Natural killer cell treated with Interleukin-12 subunit alpha and Interleukin-12 subunit beta and Interleukin-15 and Interleukin-18, amount 100 ng/mL, for 72 hours (primary cell): ENCODE measurements at places on chromosomes 11 and 22. TPM values are rescaled to one million over a fixed set of nuclear protein-coding genes. Genes with fewer than 3 reads are reported as not detected.

ZPR1 gene
- 89.7 TPM for total RNA-seq

C1QTNF5 gene
- not detected for total RNA-seq

SOX10 gene
- not detected for total RNA-seq

TEAD1 gene
- not detected for total RNA-seq

BDNF gene
- not detected for total RNA-seq

GRCh38 chr11:95503047-95503446 lies 272.0 kb upstream of the SESN3 start:
- H3K4me1 ChIP-seq = no peaks in the 10 kb centered on the region
- no peak overlapping the region for H3K4me3 ChIP-seq
- H3K36me3 ChIP-seq = no peaks in the 10 kb centered on the region
- no peak overlapping the region for H3K27ac ChIP-seq
- H3K27me3 ChIP-seq = peaks cover 24% of the 10 kb centered on the region

- peak overlapping the region; percentile 84 for H3K4me3 ChIP-seq
- peaks cover 15% of the 10 kb centered on the region for H3K4me1 ChIP-seq
- peak overlapping the region; percentile 18 for H3K27ac ChIP-seq
- DNase-seq = no peak
Observed at GRCh38 chr22:45612451-45612901, 59.2 kb upstream of the ATXN10 start.

DNA sequence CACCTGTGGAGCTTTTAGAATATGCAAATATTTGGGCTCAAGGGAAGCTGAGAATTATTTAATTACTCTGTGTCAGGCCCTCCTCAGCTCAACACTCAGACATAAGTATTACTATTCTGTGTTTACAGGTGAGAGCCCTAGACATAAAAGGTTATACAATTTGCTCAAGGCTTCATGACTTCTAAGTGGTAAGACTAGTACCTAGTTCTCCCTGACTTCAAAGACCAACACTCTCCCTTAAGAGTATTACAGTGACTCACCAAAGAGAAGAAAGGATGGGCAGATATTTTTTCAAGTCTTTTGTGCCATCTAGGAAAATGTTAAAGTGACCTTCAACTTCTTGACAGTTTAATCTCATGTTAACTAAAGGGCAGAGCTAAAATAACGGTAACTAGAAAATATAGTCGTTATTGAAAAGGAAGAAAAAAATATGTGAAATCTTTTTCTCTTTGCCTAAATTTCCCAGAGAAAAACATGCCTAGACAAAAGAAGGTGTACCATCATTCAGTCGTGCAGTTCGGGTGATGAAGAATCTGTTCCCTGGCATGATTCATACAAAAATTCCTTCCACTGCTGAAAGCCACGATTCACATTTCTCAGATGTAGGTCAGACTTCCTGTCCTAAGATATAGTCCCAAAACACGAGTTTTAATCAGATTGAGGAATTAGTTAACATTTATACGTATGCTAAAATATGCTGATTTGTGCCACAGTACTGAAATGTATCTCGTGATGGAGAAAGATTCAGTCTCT lies 849.1 kb upstream of the API5 start:
- no peak overlapping the region for H3K4me3 ChIP-seq
- no peaks in the 10 kb centered on the region for H3K4me1 ChIP-seq
- H3K27me3 ChIP-seq = no peaks in the 10 kb centered on the region
- H3K27ac ChIP-seq = no peak overlapping the region

GRCh38 chr11:34890812-34891211 lies 25.4 kb downstream of the APIP start:
- no peak overlapping the region for H3K4me3 ChIP-seq
- no peak for DNase-seq
- no peaks in the 10 kb centered on the region for H3K4me1 ChIP-seq

GRCh38 chr11:121032546-121032945 lies 8.6 kb downstream of the TBCEL start:
- H3K27me3 ChIP-seq = no peaks in the 10 kb centered on the region
- H3K4me3 ChIP-seq = no peak overlapping the region
- H3K36me3 ChIP-seq = no peaks in the 10 kb centered on the region
- H3K4me1 ChIP-seq = peaks cover 38% of the 10 kb centered on the region
- H3K27ac ChIP-seq = no peak overlapping the region

DNA sequence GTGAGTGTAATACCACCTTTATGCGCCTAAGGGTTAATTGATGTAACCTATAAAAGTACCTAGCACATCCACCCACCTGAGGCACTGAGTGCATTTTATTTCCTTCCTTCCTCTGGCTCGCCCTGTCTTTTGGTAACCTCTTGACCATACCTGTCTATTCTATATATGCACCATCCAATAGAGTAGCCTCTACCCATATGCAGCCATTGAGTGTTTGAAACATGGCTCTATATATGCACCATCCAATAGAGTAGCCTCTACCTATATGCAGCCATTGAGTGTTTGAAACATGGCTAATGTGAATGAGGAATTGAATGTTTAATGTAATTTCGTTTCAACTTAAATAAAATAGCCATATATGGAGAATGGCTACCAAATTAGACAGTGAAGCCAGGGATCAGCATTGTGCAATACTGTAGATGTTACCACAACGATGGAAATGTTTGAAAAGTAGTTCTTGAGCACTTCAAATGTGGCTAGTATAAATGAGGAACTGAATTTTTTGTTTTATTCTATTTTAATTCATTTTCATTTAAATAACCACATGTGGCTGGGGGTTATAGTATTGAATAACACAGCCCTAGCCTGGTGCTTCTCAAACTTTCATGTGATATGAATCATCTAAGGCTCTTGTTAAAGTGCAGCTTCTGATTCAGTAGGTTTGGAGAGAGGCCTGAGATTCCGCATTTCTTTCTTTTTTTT lies 33.8 kb downstream of the SLC35F2 start:
- H3K27ac ChIP-seq = no peak overlapping the region
- H3K4me3 ChIP-seq = no peak overlapping the region

DNA sequence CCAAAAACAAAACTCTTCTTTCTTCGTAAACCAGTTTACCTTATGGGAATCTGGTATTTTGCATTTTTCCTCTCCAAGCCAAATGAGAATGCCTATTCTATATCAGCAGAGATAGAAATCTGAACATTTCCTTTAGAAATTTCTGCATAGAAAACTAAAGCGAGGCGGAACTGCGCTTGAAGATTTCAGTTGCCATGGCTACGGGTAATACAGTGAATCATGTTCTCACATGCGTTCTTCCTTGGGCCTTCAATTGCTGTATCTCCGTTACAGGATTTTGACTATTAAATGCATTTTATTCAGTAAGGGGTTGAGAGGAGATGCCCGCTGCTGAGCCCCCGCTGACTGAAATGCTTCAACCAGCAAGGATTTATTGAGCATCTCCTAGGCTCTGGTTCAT lies 108.2 kb upstream of the CRYBB3 start:
- H3K36me3 ChIP-seq = no peaks in the 10 kb centered on the region
- no peaks in the 10 kb centered on the region for H3K27me3 ChIP-seq
- H3K4me1 ChIP-seq = peaks cover 27% of the 10 kb centered on the region
- peak overlapping the region; percentile 4 for H3K27ac ChIP-seq
- H3K4me3 ChIP-seq = no peak overlapping the region

DNA sequence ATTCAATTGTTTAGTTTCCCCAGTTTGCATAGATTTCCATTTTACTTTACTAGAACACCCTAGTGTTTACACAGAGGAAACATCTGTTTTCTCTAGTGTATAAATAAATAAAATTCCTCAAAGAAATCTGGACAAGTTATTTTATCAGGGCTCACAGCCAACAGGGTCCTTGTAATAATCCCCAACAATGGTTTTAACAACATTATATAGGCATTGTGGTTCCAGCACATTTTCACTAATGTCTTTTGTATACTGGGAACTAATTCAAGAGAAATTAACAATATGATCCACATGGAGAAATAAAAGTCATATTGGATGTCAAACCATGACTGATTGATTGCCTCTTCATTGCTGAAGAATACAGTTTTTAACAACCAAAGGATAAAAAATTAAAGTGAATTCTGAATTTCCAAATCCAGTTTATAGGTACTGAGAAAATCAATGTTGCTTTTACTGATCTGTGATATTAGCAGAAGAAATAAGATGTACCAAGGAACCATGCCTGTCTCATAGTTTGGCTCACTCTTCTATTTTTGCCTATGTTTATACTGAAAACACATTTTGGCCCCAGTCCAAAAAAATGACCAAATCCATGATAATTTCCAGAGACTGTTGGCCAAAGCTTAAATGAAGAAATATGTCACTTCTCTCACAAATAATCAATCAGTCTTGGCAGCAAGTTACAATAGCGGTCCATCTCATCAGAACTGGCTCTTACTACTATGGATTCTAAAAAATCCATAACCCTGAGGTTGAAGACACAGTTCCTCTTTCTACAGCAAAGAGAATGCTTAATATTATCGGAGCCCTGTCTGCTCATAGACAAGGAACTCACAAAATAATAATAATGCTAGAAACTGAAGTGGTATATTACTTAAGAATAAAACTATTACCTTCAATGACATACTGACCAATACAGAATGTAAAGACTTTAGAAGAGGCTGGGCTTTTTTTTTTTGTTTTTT lies 1.4 kb upstream of the MS4A13 start:
- H3K4me3 ChIP-seq = no peak overlapping the region
- H3K27me3 ChIP-seq = peaks cover 28% of the 10 kb centered on the region
- no peaks in the 10 kb centered on the region for H3K4me1 ChIP-seq
- H3K27ac ChIP-seq = no peak overlapping the region
- DNase-seq = no peak

GRCh38 chr11:120713296-120713695 lies 201.7 kb downstream of the GRIK4 start:
- H3K27me3 ChIP-seq = no peaks in the 10 kb centered on the region
- H3K4me1 ChIP-seq = peaks cover 16% of the 10 kb centered on the region
- H3K36me3 ChIP-seq = no peaks in the 10 kb centered on the region
- no peak for DNase-seq
- H3K27ac ChIP-seq = no peak overlapping the region

DNA sequence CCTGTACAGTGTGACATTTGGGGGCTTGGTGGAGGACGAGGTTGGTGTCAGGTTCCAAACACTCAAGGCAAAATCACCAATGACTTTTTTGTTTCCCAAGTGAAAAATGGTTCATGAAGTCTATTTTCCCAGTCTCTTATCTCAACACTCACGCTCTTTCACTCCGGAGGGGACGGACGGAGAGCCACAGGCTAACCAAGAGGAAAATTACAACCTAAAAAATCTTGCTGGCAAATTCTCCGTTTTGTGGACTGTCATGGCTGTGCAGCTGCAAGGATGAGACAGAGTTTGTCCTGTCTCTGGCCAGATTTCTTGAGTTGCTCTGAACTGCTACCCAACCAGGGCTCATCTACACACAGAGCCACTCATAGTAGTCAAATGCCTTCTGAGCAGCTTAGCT lies 101.2 kb downstream of the ABTB2 start:
- no peak overlapping the region for H3K27ac ChIP-seq
- H3K27me3 ChIP-seq = no peaks in the 10 kb centered on the region
- H3K36me3 ChIP-seq = no peaks in the 10 kb centered on the region
- H3K4me3 ChIP-seq = no peak overlapping the region
- H3K4me1 ChIP-seq = peaks cover 15% of the 10 kb centered on the region
- no peak for DNase-seq
